Bladder microvascular endothelial cell (primary cell): ENCODE measurements at places on chromosomes 4 and X. TPM values are rescaled to one million over a fixed set of nuclear protein-coding genes. Genes with fewer than 3 reads are reported as not detected.

Gene NCAPG
- 29.7 and 34.2 TPM in 2 replicates for total RNA-seq

Gene SPANXA2
- not detected in 2 replicates for total RNA-seq

Gene NLRP2B
- total RNA-seq = under 0.01 and 0.06 TPM in 2 replicates

Gene CENPE
- total RNA-seq = 12.3 and 15.2 TPM in 2 replicates

Gene PCDH19
- total RNA-seq = 0.97 and 2.2 TPM in 2 replicates

Gene HAND2
- total RNA-seq = not detected in 2 replicates

Gene ZNF157
- total RNA-seq = 0.06 TPM in 1 of 2 replicates, not detected in the other

Gene KCND1
- 0.32 and 0.57 TPM in 2 replicates for total RNA-seq

Gene SMIM10
- total RNA-seq = 0.97 and 1.3 TPM in 2 replicates

Gene REPS2
- total RNA-seq = 1.1 and 3.5 TPM in 2 replicates
